ENCODE measurements at places on chromosomes 3 and 15.

- DNase-seq = no peak
These were observed 23.0 kb downstream of the CRYGS start for GRCh38 chr3:186520957-186521842.

- DNase-seq = no peak
These were observed 211.4 kb upstream of the SETMAR start for GRCh38 chr3:4091786-4092185.

DNA sequence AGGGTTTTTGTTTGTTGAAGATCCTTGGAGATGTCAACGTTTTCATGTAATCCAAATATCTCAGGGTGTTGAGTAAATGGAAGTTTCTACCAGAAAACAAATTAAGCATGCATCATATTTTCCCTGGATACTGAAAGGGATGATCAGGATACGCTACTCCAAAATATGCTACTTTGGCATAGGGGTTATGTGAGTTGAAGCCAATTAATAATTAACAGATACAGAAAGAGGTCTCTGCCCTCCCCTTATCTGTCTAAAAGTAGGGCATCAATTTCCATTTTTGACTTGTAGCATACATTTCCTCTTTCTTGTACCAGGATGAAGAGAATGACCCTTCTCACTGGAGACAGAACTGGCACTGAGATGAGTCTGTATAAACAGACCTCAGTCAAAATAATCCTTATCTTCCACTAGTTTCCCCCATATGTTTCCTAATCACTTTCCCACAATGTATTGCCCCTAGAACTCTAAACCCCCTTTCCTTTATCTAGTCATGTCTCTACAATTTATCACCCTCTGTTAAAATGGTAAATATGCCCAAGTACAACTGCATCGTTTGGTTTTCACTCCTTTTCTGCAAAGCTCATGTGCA, 17.4 kb upstream of the ASB14 start:
- DNase-seq = no peak

DNA sequence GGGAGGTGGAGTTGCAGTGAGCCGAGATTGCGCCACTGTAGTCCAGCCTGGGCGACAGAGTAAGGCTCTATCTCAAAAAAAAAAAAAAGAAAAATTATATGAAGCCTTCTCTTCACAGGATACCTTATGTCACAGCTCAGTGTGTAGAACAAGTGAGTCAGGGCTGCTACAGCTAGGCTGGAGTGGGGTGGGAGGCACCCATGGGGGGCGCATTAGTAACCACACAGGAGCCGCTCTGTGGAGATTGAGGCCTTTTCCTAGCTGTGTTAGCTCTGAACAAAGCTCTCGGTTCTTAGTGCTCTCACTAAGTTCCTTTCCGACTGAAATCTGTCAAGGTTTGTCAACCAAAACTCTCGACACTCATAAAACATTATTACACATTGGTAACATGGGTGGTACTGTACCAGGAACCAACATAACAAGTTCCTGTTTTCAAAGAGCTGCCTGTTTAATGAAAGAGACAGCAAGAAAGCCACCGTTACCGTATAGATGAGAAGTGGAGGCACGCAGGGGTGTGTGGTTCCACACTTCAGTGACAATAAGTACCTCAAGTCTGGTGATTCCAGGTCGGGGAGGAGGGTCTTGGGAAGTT, 4.5 kb downstream of the LRRC31 start:
- no peak for DNase-seq

DNA sequence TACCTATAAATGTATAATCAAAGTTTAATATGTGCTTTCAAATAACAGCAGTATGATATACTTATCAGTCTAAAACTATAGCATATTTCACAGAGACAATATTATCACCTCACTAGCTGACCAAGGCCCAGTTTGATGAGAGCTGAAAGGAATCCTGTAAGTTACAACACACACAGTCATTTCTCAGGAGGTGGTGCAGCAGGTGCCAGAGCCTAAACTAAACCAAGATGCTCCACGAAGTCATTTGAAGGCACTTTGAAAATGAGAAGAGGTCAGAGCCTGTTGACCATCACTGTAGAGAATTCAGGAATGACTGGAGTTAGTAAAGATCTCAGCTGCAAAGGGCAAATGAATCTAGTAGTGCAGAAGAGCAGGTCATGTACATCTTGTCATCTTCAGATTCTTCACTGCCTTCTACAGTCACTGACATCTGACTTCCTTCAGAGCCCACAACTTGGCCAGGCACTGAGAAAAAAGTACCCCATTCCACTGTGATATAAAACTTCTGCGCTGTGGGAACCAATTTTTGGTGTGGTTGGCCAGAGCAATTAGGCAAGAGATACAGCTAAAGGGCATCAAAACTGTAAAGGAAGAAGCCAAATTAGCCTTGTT, 7.9 kb downstream of the GBE1 start:
- DNase-seq = no peak

DNA sequence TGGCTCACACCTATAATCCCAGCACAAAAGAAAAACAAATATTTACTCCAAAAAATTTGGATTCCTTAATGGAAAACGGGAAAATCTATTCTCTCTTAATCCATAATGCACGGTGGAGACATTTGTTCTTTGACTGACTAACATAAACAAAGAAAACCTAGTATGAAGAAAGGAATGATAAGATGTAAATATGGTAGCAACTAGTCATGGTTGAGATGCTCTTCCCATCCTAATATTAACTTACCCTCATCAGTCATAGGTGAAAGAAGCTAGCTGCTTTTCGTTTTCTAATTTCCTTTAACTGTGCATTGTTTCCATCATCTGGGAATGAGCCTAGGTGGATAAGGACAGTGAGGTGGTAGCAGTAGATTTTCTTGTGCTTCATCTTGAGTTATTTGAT, 22.0 kb downstream of the MAP4 start:
- DNase-seq = no peak

GRCh38 chr3:154040283-154040682, 80.9 kb upstream of the ARHGEF26 start:
- no peak for DNase-seq

DNA sequence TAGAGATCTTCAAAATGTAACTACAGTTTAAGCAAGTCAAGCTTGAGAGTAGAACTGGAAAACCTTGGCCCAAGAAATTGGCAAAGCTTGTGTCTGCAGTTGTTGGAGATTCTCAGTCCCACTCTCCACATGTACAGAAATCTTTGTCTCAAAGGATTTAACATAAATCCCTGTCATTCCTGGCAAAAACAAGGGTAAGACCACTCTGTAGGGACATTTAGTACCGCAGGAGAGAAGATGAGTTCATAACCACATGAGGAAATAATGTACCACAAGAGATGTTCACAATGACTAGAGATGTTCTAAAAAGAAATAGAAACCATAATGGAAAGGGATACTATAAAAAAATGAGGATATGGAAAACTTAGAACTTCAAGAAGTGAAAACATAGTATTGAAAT, 73.7 kb downstream of the RAB7A start:
- DNase-seq = no peak

- DNase-seq = no peak
These were observed 1.2 kb upstream of the UBP1 start for GRCh38 chr3:33441225-33441976.

- no peak for DNase-seq
These were observed 52.3 kb downstream of the PGPEP1L start for GRCh38 chr15:98955331-98955730.

DNA sequence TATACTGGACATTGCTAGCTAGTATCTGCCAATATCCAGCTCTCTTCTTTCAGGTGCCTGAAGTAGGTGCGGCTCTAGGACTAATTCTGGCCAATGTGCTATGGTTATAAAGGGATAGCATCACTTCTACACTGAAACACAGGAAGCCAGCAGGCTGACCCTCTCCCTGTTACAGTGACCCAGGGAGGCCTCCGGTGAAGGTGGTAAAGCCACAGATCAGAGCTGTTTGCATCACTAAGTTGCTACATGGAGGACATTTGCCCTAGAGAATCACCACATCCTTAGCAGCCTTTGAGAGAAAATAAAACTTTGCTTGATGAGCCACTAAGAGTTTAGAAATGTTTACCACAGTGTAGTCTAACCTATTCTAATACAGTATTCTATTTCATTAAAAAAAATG, 161.4 kb downstream of the CHST2 start:
- DNase-seq = no peak

GRCh38 chr3:194489736-194490612, 3.2 kb upstream of the ATP13A3 start:
- DNase-seq = no peak

GRCh38 chr3:53618936-53619335, 124.5 kb downstream of the CACNA1D start:
- no peak for DNase-seq

DNA sequence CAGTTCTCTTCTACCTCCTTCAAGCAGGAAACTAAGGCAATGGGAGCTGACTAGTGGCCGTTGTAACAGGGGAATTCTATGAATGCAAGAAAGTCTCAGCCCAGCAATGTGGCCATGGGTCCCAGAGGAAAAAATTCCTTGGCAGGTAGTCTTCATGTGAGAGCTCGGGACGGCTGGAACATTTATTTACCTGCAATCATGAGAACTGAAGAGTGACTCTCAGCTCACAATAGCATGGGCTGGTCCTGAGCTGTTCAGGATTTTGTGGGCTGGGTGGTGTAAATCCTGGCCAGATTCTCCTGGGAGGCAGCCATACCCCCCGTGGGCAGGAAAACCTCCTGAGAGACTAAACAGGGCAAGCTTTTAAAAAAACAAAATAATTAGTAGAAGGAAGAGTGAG, 330.3 kb upstream of the CTNNB1 start:
- DNase-seq = no peak

GRCh38 chr3:128585974-128586373, 64.6 kb downstream of the RPN1 start:
- DNase-seq = no peak

GRCh38 chr15:41585127-41586047, 26.4 kb downstream of the TYRO3 start:
- DNase-seq = no peak

Data from NCI-H1105 (cell line).